ENCODE measurements at places on chromosomes 2 and 18.

- no peak for DNase-seq
Observed at GRCh38 chr18:5469340-5469739, 74.5 kb downstream of the EPB41L3 start.

DNA sequence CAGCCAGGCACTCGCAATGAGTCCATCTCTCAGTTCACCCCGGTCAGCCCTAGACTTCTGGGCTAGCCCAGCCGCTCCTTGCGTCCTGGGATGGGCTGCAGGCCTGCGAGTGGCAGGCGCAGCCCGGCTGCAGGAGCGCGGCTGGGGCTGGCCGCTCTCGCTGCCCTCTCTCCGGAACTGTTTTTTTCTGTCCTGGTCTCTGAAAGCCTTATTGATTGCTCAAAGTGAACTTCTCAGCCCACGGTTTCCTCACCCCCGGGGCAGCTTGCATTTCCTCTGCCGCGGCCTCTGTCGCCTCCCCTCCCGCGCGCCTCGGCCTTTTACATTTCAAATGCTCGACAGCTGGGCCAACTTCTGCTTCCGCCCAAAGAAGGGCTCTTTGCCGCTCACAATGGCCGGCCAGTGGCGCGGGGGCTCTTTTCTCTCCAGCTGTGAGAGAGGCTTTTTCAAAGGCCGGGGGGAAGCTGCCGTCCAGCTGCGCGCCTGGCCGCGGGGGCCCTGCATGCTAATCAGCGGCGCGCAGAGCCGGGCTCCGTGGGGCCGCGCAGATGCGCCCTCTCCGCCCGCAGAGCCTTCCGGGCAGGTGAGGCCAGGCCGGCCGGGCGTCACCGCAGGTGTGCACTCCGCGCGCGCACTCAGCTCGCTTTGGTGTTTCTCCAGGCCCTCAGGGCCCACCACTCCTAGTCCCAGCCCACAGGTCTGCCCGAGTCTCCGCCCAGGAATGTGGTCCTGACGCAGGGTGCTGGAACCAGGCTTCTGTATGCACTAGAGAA is 513.8 kb downstream of the RNF144A start:
- no peak for DNase-seq

DNA sequence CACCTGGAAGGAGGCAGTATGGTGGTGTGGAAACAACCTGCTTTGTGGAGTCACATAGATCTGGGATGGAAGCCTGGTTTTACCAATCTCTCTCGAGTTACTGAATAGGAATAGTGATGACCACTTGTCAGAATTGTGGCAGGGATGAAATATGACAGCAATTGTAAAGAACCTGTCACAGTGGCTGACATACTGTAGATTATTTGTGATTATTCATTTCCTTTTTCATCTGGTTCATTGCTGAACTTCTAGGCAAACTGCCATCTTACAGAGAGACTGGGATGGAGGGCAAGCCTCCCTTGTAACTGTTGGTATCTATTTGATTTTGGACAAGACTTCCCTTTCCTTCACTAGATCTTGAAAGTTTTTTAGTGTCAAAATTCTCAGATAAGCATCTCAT is 42.0 kb downstream of the FMNL2 start:
- no peak for DNase-seq

DNA sequence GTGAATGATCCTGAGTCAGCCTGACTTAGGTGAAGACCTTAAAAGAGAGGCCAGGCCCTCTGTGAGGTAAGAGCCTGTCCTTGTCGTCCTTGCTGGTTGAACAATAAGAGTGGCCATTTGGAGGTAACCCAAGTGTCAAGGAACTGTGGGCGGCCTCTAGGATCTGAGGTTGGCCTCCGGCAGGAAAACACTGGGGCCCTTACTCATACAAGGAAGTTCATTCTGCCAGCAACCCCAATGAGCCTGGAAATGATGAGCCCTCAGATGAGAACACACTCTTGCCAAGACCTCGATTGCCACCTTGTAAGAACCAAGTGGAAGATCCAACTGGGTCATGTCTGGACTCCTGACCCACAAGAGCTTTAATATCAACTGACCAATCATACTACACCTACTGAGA is 95.5 kb upstream of the LRATD1 start:
- DNase-seq, result no peak

DNA sequence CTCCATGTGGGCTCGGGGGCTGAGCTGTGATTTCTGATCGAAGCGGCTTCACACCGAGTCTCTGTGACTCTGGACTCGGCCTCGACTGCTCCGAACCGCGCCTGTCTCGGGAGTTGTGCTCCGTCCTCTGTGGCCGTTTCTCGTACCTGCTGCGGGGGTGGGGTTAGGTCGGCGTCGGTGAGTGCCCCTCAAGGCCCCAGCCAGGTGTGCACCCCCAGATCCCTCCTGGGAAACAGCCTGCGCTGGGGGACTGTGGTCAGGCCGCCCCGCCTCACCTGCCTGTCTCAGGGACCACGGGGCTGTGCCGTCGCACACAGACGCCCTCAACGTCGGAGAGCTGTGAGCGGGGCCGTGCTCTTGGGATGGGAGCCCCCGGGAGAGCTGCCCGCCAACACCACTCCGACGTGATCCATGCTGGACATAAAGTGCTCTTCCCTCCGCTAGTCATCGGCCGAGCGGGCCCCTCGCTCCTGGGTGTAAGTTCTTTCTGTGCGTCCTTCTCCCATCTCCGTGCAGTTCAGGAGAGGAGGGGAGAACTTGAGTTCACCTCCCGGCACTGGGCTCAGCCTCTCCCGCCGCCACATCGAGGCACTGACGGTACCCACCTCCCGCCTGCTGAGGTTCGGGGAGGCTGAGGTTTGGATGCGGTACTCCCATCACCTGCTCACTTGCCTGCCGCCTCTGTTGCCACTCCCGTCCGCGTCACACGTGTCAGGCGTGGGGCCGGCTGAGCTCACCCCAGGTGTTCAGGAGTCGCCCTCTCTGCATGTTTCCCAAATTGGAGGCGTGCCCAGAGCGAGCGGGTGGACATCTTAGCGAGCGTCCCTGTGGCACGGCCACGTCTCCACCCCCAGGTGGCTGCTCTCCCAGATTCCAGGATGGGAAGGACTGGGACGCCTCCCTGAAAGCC is 55.7 kb downstream of the CTDP1 start:
- no peak for DNase-seq

Data from activated T-cell treated with anti-CD3 and anti-CD28 coated beads for 24 hours (primary cell).